Mesothelial cell of epicardium (in vitro differentiated cells): ENCODE measurements at places on chromosomes 11 and 22. TPM values are rescaled to one million over a fixed set of nuclear protein-coding genes. Genes with fewer than 3 reads are reported as not detected.

- no peaks in the 10 kb centered on the region for H3K27me3 ChIP-seq
- H3K27ac ChIP-seq, result no peak overlapping the region
- H3K36me3 ChIP-seq, result no peaks in the 10 kb centered on the region
- H3K4me3 ChIP-seq, result no peak overlapping the region
These were observed 1134.1 kb downstream of the BRD1 start for GRCh38 chr22:48693377-48694135.

GRCh38 chr11:61069427-61069826, 32.9 kb upstream of the CD5 start:
- H3K4me3 ChIP-seq, result no peak overlapping the region
- no peak for DNase-seq
- no peaks in the 10 kb centered on the region for H3K27me3 ChIP-seq
- H3K36me3 ChIP-seq, result no peaks in the 10 kb centered on the region
- peaks cover 22% of the 10 kb centered on the region for H3K4me1 ChIP-seq

GRCh38 chr22:26660961-26661578, 3.7 kb downstream of the MIAT start:
- H3K27ac ChIP-seq, result no peak overlapping the region
- H3K4me3 ChIP-seq, result no peak overlapping the region
- DNase-seq, result no peak
- no peaks in the 10 kb centered on the region for H3K36me3 ChIP-seq
- peaks cover 17% of the 10 kb centered on the region for H3K4me1 ChIP-seq

GRCh38 chr11:18408558-18409291, 3.4 kb upstream of the LDHC start:
- no peak for DNase-seq
- H3K27me3 ChIP-seq, result no peaks in the 10 kb centered on the region
- peaks cover 5% of the 10 kb centered on the region for H3K4me1 ChIP-seq
- H3K36me3 ChIP-seq, result peaks cover 18% of the 10 kb centered on the region

- no peaks in the 10 kb centered on the region for H3K27me3 ChIP-seq
- peaks cover 22% of the 10 kb centered on the region for H3K36me3 ChIP-seq
- DNase-seq, result no peak
- peak overlapping the region; percentile 94 for H3K27ac ChIP-seq
- H3K4me3 ChIP-seq, result peak overlapping the region; percentile 95
These were observed 701 bp downstream of the TMEM216 start for GRCh38 chr11:61392981-61393595.

DNA sequence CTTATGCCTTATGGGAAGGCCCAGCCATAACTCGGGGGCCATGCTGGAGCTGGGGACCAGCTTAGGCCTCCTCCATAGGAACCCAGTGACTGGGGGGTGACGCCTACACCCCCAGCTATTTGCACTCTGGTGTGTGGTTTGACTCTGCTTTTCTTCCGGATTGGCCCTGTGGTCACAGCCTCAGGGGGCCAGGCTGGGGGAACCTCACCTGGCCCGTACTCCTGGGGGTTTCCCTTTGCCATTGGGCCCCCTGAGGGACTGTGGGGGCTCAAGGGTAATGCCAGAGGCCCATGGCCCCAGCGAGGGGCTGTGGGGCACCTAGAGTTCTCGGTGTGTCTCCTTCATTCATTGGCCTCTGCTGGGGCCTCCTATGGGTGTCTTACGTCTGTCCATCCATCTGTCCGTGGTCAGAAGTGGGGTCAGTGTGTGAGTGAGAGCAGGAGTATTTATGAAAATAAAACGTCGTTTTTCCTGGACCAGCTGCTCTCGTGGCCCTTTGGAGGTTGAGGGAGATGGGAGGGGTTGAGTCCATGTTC, 6.3 kb upstream of the SH3BP1 start:
- no peak for DNase-seq
- H3K4me3 ChIP-seq, result no peak overlapping the region
- H3K27ac ChIP-seq, result peak overlapping the region; percentile 91
- H3K4me1 ChIP-seq, result peaks cover 23% of the 10 kb centered on the region
- peaks cover 6% of the 10 kb centered on the region for H3K36me3 ChIP-seq

GRCh38 chr11:72939031-72939430, 124.8 kb downstream of the ATG16L2 start:
- peaks cover 3% of the 10 kb centered on the region for H3K36me3 ChIP-seq
- no peak overlapping the region for H3K27ac ChIP-seq
- H3K27me3 ChIP-seq, result no peaks in the 10 kb centered on the region
- peaks cover 3% of the 10 kb centered on the region for H3K4me1 ChIP-seq
- no peak overlapping the region for H3K4me3 ChIP-seq

DNA sequence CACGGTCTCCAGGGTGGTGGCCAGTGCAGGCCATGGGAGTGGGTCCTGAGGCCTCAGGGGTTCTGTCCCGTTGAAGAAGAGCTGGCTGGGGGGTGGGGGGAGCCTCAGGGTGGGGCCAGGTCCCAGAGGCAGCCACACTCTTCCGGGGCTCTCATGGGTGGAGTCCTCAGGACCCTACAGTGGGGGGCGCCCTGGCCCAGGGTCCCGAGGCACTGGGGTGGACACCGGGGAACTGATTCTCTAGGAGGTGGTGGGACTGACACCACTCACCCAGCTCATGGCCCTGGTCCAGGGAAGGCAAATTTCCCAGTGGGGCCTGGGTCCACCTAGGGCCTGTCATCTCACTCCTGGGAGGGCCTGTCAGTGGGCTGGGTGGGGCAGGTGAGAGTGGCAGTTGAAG, 12.8 kb downstream of the GGT5 start:
- H3K27ac ChIP-seq, result no peak overlapping the region
- peaks cover 2% of the 10 kb centered on the region for H3K36me3 ChIP-seq
- peaks cover 6% of the 10 kb centered on the region for H3K4me1 ChIP-seq

GRCh38 chr11:44831605-44832394, 105.0 kb downstream of the TSPAN18 start:
- H3K4me1 ChIP-seq, result peaks cover 31% of the 10 kb centered on the region
- no peak overlapping the region for H3K4me3 ChIP-seq
- no peak for DNase-seq
- H3K36me3 ChIP-seq, result peaks cover 2% of the 10 kb centered on the region

GRCh38 chr22:22888571-22889353, 1.1 kb downstream of the IGLL5 start:
- no peaks in the 10 kb centered on the region for H3K4me1 ChIP-seq
- no peaks in the 10 kb centered on the region for H3K36me3 ChIP-seq
- peak; percentile 29 for DNase-seq
- H3K27me3 ChIP-seq, result peaks cover 86% of the 10 kb centered on the region

DNA sequence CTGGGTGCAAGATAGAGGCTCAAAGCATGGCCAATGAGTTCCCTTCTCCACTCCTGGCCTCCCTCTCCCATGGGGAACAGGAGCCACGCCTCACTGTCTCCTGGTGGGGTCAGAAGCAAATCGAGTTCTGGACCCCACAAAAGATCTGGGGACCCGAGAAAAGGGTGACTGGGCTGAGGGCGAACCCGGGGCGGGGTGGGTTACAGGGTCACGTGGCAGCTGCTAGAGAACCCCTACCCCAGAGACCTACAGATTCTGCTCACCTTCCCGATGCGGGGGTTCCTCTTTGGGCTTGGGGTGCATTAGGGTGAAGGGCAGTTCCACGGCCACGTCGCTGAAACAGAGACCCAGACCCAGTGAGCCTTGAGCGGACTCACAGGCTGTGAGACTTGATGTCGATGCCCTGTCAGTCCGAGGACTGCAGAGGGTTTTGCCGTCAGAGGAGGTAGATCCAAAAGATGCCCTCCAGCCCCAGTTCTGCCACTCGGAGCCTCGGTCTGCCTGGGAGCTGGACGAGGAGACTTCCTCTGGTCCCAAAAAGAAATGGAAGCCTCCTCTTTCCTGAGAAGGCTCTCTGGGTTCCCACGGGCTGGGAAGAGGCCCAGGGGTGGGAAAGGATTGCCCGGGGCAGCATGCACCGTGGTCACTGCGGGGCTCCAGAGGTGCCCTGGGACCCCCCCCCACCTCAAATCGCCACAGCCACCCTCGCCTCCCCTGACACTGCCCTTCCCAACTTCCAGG, 28.2 kb downstream of the TPBGL start:
- no peaks in the 10 kb centered on the region for H3K36me3 ChIP-seq
- no peaks in the 10 kb centered on the region for H3K4me1 ChIP-seq
- no peaks in the 10 kb centered on the region for H3K27me3 ChIP-seq

DNA sequence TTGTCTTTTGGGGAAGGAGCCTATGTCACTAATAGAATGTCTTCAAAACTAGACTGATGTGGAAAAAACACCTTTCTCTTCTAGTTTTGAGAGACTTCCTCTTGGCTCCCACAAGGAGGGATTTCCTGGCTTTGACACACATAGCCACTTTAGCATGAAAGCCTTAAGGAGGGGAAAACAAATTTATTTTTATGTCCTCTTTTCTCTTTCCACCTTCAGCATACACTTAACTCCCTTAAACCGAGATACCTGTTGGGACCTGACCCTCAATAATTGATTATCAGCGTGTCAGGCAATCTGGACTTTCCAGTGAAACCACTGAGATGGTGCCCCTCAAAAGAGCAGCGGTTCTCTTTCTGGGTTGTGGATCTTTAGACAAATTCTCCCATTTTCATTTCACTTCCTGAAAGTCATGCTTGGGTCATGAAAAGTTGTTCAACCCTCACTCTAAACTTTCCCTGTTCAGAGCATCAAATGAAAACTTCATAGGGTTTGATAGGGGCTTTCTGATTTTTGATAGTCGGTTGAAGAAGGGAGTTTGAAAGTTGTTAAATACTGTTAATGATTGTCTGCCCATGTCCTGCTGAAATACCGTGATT, 9.1 kb downstream of the EFCAB6 start:
- H3K27ac ChIP-seq, result no peak overlapping the region
- H3K27me3 ChIP-seq, result peaks cover 52% of the 10 kb centered on the region
- no peaks in the 10 kb centered on the region for H3K4me1 ChIP-seq

DNA sequence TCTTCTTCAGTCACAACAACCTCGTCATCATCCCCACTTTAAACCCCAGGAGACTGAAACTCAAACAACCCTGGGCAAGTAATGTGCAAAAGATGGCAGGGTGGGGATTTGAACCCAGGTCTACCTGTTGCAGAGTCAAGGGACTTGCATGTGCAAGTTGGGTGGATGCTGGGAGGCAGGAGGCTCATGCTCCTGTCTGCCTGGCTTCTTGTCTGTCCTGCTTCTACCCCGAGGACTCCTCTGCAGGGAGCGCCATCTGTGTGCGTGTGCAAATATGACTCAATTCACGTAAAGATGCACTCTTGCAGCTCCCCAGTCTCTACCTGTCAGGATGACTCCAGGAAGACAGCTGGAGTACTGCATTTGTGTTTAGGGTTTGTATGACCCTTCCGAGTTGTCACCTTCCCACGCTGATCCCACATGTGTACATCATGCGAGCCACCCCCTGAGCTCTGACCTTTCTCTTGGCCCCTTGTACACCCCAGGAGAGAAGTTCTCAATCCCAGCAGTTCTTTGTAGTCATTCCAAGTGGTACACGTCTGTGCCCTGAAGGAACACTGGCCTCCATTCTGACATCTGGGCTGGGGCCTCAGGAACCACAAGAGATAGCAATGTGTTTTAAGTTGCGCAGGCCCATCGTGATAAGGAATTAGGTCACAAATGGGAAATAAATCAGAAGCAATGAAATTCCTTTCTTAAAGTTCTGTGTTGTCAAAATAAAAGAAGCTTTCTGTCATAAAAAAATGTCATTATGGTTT, 95.7 kb downstream of the CWC15 start:
- peak overlapping the region; percentile 83 for H3K27ac ChIP-seq
- H3K36me3 ChIP-seq, result peaks cover 25% of the 10 kb centered on the region
- H3K4me1 ChIP-seq, result peaks cover 21% of the 10 kb centered on the region
- H3K4me3 ChIP-seq, result no peak overlapping the region

DNA sequence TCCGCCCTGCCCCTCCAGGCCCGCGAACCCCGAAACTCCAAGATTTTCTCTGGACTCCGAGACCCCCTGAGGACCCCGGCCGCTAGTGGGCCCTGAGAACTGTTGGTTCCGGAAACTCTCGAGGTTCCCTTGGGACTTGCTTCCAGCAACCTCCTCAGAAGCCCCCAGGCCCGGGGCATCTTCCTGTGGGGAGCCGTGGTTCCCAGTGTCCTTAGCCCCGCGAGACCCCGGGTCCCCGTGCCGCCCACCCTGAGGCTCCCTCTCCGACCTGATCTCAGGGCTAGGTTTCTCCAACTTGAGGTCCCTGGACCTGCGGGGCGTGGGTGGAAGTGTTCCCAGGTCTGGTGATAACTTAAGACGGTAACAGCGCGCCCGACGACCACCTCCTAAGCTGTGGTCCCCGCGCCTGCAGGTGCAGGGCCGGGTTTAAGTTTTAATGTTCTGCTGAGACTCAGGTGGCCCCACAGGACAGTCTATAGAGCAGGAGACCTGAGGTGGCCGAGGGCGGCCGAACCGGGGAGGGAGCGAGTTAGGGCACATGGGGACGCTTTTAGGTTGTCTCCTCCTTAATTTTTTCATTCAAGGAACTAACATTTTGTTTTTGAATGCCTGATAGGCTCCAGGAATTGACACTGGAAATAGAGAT, 720 bp downstream of the FAM118A start:
- peak overlapping the region; percentile 76 for H3K27ac ChIP-seq
- H3K27me3 ChIP-seq, result no peaks in the 10 kb centered on the region
- DNase-seq, result peak; percentile 50
- no peaks in the 10 kb centered on the region for H3K36me3 ChIP-seq
- H3K4me3 ChIP-seq, result peak overlapping the region; percentile 83

DNA sequence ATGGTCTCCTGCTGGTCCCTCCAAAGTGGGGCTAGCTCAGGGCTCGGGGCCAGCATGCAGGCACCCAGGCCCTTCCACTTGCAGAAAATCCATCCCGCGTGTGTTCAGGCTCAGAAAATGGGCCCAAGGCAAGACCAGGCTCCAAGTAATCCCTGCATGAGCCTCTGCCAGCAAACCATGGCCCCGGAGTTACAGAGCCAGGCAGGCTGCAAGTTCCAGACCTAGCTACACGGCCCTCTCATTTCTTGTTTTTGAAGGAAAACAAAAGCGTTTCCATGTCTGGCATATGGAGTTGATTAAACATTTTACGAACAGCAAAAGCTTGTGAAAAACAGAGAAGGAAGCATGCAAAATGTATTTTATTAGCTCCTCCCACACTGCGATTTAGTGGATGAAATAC, 29.7 kb downstream of the KIAA0930 start:
- no peak overlapping the region for H3K4me3 ChIP-seq
- peak overlapping the region; percentile 53 for H3K27ac ChIP-seq
- H3K36me3 ChIP-seq, result peaks cover 5% of the 10 kb centered on the region

Gene TSSK2
- not detected in 3 replicates for total RNA-seq

Gene OR52B2
- not detected in 3 replicates for total RNA-seq

Gene POU2AF1
- total RNA-seq, result 0.25 TPM in 1 of 3 replicates, not detected in the others

Gene ACRV1
- 0.25 TPM in 1 of 3 replicates, not detected in the others for total RNA-seq

Gene ANO1
- total RNA-seq, result 35.1 to 39.6 TPM (median 37.2 TPM) in 3 replicates
